DMS 273 treated with DMSO at 0.1 percent for 48 hours (cell line): ENCODE measurements at places on chromosomes 5 and 9.

- peak; percentile 86 for DNase-seq
Measured at GRCh38 chr5:56409331-56410190, 176.4 kb upstream of the ANKRD55 start.

DNA sequence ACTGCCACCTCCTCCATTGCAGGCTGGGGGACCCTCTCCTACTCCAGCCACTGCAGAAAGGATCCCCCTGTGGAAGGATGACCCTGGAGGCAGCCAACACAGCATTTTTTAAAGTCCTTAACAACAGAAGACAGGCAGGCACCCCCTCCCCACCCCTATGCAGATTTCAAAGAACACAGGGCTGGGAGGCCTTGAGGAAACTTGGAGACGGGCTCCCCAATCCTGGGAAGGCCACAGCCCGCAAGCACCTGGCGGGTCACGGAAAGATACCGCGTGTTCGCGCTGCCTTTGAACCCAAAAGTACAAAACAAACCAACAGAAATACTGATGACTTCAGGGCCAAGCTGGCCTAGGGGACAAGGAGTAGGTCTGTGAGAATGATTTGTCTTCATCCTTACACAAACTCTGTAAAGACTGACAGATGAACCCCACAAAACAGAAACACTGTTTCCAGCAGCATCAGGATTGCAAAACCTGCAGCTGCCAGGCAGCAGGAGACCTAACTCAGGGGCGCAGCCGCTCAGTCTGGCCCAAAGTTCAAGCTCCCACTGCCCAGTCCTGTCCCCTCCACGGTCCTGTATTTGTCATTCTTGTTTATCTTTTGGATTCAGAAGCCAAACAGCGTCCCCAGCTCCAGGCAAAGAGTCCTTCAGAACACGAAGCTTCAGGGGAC is 13.8 kb downstream of the VAV2 start:
- DNase-seq, result no peak

DNA sequence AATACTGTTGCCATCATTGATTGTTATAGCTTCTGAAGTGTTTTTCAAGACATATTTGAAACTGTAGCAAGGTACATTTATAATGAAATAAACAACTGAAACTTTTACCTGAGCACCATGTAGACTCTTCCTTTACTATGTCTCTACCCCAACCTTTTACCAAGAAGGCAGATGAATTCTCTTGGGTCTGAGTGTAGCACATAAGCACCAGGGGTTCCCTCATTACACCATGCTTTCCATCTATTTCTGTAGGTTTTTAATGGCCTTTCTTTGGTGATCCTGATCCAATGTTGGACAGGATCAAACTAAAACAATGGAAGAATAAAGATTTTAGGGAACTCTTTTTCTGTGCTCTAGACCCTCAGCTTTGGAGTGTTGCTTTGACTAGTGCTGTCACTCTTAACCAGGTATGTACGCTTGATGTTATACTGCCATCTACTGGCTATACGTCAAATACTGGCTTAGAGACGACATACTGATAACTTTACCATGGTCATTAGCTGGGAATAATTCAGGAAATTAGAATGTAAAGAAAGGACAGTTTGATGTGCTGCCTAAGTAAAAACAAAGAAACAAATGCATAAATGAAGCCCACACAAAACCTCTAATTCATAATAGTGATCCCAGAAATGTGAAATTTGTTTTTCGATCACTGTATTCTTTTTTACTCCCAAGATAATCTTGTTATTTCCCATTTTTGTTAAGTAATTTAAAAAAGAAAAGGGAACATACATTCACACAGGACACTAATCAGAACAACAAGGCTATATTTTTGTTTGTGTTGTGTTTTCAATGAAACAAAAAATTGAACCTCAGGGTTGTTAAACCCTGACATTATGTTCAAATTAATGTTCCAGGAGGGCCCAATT is 30.7 kb downstream of the IFNW1 start:
- DNase-seq, result peak; percentile 15

- DNase-seq, result no peak
Measured at GRCh38 chr5:150758203-150758530, 650 bp downstream of the DCTN4 start.

- DNase-seq, result no peak
Measured at GRCh38 chr5:151688436-151688835, 1.7 kb upstream of the SPARC start.

GRCh38 chr5:57033103-57033502 is 81.2 kb upstream of the MIER3 start:
- DNase-seq, result no peak

DNA sequence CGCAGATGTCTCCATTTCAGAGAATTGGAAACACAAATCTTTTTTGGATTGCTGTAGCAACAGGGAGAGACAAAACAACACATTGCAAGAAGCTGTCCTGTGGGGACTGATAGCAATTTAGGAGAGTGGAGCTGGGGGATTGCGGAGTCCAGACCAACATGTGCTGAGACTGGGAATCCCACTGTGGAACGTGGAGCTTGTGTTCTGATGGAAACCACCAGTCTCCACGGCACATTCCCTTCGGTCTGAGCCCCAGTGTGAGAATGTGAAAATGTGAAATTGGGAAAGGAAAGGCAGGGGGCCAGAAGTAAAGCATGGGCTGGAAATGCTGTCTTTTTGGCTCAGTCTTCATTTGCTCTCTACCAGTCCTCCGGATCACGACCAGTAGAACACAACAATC is 348.8 kb upstream of the TNC start:
- DNase-seq, result no peak
